ENCODE measurements at places on chromosomes 1 and 21. TPM values are rescaled to one million over a fixed set of nuclear protein-coding genes. Genes with fewer than 3 reads are reported as not detected.

Gene STX12
- 21.8 TPM for total RNA-seq

Gene RAVER2
- 0.70 TPM for total RNA-seq

Gene SH2D1B
- not detected for total RNA-seq

Gene NBPF19
- 25.4 TPM for total RNA-seq

Gene WLS
- not detected for total RNA-seq

Gene LRRC39
- 0.52 TPM for total RNA-seq

All from activated CD8-positive, alpha-beta T cell treated with anti-CD3 and anti-CD28 coated beads, Interleukin-2, amount 10 ng/mL, durations not matched to agents 7 days and 5 days (primary cell).